ENCODE measurements at places on chromosomes 6 and 20.

DNA sequence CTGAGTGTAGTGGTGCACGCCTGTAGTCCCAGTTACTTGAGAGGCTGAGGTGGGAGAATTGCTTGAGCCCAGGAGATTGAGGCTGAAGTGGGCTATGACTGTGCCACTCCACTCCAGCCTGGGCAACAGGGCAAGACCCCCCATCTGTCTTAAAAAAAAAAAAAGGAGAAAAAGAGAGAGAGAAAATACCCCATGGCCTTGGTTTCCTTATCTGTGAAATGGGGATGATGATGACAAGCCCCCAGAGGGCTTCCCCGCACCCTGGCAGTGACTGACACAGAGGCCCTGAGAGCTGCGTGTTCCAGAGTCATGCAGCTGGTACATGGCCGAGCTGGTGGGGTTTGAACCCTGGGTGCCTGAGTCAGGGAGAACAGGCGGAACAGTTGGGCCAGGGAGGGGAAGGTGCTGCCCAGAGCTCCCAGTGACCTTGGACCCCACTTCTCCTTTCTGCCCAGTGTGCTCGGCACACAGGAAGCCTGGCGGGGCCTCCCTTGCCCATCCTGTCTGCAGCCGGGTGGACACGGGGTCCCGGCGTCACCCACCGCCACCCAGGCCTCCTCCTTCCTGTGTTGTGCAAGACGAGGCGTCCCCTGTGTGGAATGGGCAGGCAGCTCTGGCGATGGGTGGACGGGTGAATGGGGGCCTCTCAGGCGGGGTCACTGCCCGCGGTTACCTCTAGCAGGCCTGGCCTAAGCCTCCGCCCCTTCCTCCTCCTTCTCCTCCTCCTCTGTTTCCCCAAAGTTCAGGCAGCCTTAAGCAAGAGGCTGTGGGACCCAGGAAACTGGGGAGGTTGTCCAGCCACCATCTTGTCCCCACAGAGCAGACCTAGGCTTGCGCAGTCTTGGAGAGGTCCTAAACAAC, 84.2 kb downstream of the CEBPB start:
- no peak for DNase-seq

DNA sequence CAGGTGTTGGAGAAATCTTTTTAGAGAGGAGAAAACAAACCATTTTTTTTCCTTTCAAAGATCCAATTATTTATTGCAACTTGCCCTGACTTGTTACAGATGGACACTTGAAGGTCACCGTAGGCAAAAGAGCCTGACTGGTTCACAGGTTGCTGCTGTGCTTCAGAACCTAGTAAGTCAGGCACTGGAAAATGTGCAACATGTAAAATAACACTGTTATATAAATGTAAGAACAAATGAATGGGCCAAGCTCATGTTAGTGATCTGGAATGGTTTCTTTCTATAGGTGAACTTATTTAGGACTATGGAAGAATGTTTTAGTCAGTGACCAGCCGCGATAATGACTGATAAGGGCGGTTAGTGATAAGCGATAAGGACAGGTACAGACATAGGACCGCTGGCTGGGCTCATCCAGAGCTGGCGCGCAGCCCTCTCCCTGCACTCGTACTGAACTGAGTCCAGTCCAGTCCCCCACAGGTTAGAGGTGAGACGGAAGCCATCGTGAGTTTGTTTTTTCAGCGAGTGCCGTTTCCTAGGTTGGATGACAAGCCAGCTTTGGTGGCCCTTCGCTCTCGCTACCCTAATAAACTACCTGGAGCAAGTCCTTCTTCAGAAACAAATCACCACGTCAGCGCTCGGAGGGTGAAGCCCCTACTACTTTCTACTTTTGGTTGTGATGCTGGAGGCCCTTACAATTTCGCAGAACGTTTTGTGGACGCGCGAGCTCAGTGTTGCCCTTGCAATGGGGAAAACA, 94.4 kb upstream of the PRDM1 start:
- DNase-seq, result no peak

GRCh38 chr6:138520463-138520862, 21.2 kb upstream of the NHSL1 start:
- DNase-seq, result no peak

DNA sequence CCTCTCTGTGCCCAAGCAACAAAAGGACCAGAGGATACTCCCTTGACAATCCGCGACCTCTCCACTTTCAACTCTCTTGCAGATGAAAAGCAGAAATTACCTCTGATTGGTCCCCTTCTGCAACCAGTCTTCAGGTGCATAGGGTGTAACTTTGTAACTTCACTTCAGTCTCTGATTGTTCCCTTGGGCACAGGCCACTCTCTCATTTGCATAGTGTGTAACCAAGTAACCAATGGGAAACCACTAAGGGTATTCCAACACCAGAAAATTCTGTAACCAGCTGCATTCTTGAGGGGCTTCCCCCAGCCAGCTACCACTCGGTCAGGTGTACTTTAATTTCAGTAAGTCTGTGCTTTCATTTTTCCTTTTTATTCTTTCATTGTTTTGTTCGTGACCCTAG, 4.4 kb upstream of the RAET1L start:
- DNase-seq, result no peak

- no peak for DNase-seq
Observed at GRCh38 chr6:144820270-144820669, 535.1 kb downstream of the UTRN start.

- no peak for DNase-seq
Observed at GRCh38 chr20:25198663-25199383, 3.3 kb downstream of the ENTPD6 start.

GRCh38 chr20:5171790-5172164, 45.0 kb downstream of the CDS2 start:
- DNase-seq, result no peak

DNA sequence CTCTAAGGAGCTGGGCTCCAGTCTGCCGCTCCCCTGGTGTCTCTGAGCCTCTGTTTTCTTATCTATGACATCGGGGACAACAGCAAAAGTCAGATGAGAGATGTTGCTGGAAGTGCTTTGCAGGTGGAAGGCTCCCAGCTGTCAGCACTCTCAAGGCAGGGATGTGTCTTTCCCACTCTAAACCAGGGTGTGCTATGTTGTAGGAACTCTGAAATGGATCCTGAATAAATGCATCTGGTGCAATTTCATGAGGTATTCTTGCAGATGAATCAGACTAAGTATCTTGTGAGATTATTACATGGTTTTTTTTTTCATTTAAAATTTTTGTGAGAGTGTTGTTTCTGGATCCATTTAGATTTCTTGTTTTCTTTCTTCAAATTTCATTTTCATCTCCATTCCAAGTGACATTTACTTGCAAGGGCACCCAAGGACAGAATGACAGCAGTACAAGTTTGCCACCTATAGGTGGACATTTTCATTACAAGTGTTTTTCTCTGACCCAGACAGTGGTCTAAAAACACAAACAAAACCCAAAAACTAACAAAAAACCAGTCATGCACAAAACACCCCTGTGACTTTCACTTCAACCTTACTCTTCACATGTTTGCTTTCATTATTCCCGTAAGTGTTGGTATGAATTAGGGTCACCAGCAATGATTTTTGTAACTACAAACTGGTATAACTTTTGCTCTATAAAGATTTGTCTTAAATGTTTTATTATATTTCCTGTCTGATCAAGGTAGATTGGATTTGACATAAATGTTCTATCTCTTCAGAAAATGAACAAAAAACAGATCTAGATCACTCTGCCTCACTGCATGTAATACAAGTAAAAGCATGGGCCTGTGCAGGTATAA, 14.7 kb upstream of the SIM1 start:
- DNase-seq, result no peak

GRCh38 chr20:53943522-53944291, 126.7 kb downstream of the BCAS1 start:
- no peak for DNase-seq
